ENCODE measurements at places on chromosomes 7 and 10. TPM values are rescaled to one million over a fixed set of nuclear protein-coding genes. Genes with fewer than 3 reads are reported as not detected.

CYP3A4 gene
- 0.35 TPM for total RNA-seq

SPDYE6 gene
- total RNA-seq, result not detected

EIF3A gene
- total RNA-seq, result 117 TPM

DYNC1I1 gene
- total RNA-seq, result 0.08 TPM

DNA sequence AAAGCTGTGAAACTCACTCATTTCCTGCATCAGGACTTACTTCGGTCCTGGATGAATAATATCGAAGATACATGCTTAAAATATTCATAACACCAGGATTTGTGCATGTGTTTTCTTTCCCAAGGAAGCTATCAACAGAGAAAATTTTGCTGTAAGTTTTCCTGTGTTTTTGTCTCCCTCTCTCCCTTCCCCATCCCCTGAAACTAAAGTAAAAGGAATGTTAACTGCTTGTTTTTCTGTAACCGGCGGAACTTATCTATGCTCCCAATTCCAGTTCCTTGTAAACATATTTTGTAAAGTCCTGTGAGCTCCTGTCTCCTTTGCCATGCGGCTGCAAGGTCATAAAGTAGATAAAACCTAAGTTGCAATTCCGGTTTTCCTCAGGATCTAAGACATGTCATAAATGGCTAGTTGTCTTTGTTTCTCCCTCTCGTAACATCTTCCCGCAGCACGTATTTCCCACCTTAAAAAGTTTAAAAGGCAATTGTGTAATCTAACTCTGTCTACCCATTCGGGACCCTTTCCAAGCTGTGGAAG lies 79.0 kb upstream of the POM121L12 start:
- no peaks in the 10 kb centered on the region for H3K4me1 ChIP-seq
- H3K27me3 ChIP-seq, result no peaks in the 10 kb centered on the region
- no peaks in the 10 kb centered on the region for H3K36me3 ChIP-seq
- no peak for DNase-seq
- H3K27ac ChIP-seq, result no peak overlapping the region

DNA sequence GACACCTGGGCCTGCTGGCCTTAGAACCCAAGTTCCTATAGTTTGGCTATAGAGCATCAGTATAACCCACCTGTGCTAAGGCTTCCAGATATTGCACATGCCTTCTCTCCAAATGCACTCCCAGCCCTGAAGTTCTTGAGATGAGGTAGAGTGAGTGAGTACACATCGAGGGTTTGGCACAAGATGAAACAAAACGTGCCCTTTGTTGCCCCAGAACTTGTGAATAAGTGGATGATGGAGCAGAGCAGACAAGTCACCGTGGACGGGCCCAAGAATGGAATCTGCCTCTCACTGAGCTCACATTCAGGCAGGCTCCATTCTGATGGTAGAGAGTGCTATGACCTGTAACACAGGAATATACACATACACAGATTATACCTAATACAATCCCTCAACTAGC lies 73.0 kb upstream of the STK17A start:
- H3K27ac ChIP-seq, result no peak overlapping the region
- no peak overlapping the region for H3K4me3 ChIP-seq
- H3K4me1 ChIP-seq, result peaks cover 50% of the 10 kb centered on the region
- H3K36me3 ChIP-seq, result no peaks in the 10 kb centered on the region
- DNase-seq, result no peak

GRCh38 chr7:6231184-6231583 lies 41.2 kb downstream of the CYTH3 start:
- DNase-seq, result no peak
- peaks cover 4% of the 10 kb centered on the region for H3K27me3 ChIP-seq
- no peak overlapping the region for H3K4me3 ChIP-seq
- H3K4me1 ChIP-seq, result no peaks in the 10 kb centered on the region

- H3K4me1 ChIP-seq, result no peaks in the 10 kb centered on the region
- no peaks in the 10 kb centered on the region for H3K36me3 ChIP-seq
- no peak overlapping the region for H3K4me3 ChIP-seq
- H3K27me3 ChIP-seq, result no peaks in the 10 kb centered on the region
Measured at GRCh38 chr7:114823290-114823689, 98.6 kb upstream of the MDFIC start.

GRCh38 chr7:207418-208129 lies 15.2 kb downstream of the FAM20C start:
- H3K4me1 ChIP-seq, result no peaks in the 10 kb centered on the region
- H3K4me3 ChIP-seq, result no peak overlapping the region
- H3K27me3 ChIP-seq, result no peaks in the 10 kb centered on the region

DNA sequence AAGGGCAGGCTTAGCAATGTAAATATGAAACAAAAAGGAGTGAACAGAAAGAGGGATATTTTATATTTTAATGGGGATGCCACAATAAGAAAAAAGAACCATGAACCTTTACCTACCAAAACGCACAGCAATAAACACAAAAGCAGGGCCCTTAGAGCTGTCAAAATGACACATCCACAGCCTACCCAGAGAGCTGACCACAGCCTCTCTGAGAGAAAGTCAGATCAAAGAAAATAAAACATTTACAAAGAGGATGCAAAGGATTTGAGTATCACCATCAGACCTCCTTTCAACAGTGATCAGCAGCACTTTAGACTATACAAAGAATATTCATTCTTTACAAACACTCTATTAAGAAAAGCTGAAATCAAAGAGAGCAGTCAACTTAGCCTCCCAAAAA lies 52.9 kb downstream of the ERCC6 start:
- H3K27ac ChIP-seq, result no peak overlapping the region
- H3K27me3 ChIP-seq, result no peaks in the 10 kb centered on the region
- H3K4me1 ChIP-seq, result no peaks in the 10 kb centered on the region

GRCh38 chr7:22944510-22944909 lies 69.4 kb downstream of the HYCC1 start:
- H3K4me1 ChIP-seq, result peaks cover 6% of the 10 kb centered on the region
- no peaks in the 10 kb centered on the region for H3K36me3 ChIP-seq

- H3K4me1 ChIP-seq, result no peaks in the 10 kb centered on the region
- H3K4me3 ChIP-seq, result no peak overlapping the region
- DNase-seq, result no peak
- no peak overlapping the region for H3K27ac ChIP-seq
- peaks cover 49% of the 10 kb centered on the region for H3K27me3 ChIP-seq
Measured at GRCh38 chr10:86681722-86682386, 13.5 kb downstream of the LDB3 start.

DNA sequence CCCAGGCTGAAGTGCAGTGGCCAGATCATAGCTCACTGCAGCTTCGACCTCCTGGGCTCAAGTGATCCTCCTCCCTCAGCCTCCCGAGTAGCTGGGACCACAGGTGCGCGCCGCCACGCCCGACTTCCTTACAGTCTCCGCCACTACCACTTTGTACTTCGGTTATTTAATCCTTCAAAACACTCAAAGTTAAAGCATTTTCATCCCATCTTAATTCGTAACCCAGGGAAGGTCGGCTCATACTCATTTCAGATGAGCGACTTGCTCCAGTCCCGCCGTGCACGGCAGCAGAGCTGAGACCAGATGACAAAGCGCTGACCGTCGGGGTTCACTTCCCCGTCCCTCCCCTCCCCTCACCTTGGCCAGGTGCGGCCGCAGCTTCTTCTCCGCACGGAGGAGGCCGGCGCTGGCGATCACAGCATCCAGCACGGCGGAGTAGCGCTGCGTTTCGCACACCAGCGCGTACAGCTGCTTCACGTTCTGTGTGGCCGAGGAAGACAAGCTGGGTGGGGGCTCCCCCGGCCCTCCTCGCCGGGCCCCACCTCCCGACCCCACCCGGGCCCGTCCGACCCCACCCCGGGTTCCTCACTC lies 457 bp downstream of the NSUN5 start:
- H3K36me3 ChIP-seq, result peaks cover 18% of the 10 kb centered on the region
- DNase-seq, result no peak
- no peaks in the 10 kb centered on the region for H3K27me3 ChIP-seq
- H3K4me1 ChIP-seq, result peaks cover 22% of the 10 kb centered on the region
- peak overlapping the region; percentile 78 for H3K4me3 ChIP-seq

DNA sequence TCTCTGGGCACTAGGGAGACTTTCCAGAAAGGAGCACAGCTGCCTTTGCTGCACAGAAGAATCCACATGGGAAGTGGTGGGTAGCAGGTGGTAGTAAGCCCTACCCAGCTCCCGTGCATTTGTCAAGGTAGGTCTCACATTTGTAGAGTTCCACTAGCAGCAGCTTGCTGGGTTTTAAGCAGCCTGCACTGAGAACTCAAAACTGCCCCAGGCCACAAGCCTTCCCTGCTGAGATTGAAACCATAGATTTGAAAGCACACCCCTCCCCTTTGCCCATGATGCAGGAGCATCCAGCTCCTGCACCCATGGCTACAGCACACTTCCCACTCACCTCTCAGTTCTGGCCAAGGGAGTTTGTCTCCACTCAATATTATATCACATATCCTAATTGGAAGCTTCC lies 604.5 kb upstream of the STEAP1 start:
- no peak overlapping the region for H3K4me3 ChIP-seq
- H3K36me3 ChIP-seq, result no peaks in the 10 kb centered on the region
- DNase-seq, result no peak
- no peaks in the 10 kb centered on the region for H3K27me3 ChIP-seq

- peak overlapping the region; percentile 67 for H3K4me3 ChIP-seq
- H3K27ac ChIP-seq, result peak overlapping the region; percentile 60
- H3K4me1 ChIP-seq, result peaks cover 28% of the 10 kb centered on the region
- H3K27me3 ChIP-seq, result no peaks in the 10 kb centered on the region
- peak; percentile 62 for DNase-seq
Measured at GRCh38 chr10:122981066-122981464, 864 bp downstream of the PSTK start.

DNA sequence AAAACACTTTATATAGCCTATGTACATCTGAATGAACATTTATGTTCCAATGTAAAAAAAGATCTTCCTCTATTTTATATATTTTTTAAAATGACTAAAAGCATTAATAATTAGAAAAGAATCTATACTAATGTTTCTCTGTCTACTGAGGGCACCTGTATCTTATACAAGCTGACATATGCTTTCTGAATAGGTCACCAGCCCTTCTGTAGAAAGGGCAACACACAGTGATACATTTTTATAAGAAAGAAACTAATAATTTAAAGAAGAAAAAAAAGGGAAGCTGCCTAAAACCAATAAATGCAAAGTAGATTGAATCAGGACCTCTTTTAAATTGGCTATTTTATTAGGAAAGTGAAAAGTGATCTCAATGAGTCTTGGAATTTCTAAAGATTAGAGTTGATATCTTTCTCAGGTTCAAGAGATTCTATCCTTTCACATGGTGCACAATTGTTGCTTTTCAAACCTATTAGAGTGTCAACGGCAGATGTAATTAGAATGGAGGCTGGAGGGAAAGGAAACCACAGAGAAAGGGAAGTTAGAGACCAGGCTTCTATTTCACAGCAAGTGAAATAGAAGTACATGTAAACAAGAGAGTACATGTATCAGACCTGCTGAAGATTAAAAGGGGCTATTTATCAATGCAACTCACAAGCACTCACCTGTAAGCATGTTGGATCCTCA lies 6.3 kb downstream of the MTPN start:
- no peaks in the 10 kb centered on the region for H3K27me3 ChIP-seq
- H3K4me1 ChIP-seq, result peaks cover 27% of the 10 kb centered on the region
- H3K4me3 ChIP-seq, result no peak overlapping the region
- H3K27ac ChIP-seq, result no peak overlapping the region
- H3K36me3 ChIP-seq, result 0 out of 2 replicates have a peak, but pooled peaks cover 1% of the 10 kb centered on the region

GRCh38 chr10:71233482-71233892 lies 21.1 kb downstream of the UNC5B start:
- no peak overlapping the region for H3K27ac ChIP-seq
- no peak overlapping the region for H3K4me3 ChIP-seq
- H3K4me1 ChIP-seq, result no peaks in the 10 kb centered on the region
- peaks cover 45% of the 10 kb centered on the region for H3K27me3 ChIP-seq
- no peaks in the 10 kb centered on the region for H3K36me3 ChIP-seq
- no peak for DNase-seq

- peaks cover 38% of the 10 kb centered on the region for H3K4me1 ChIP-seq
- no peaks in the 10 kb centered on the region for H3K36me3 ChIP-seq
- no peak overlapping the region for H3K4me3 ChIP-seq
- no peaks in the 10 kb centered on the region for H3K27me3 ChIP-seq
- DNase-seq, result no peak
- no peak overlapping the region for H3K27ac ChIP-seq
Measured at GRCh38 chr10:12050528-12050927, 7.9 kb upstream of the UPF2 start.

GRCh38 chr7:129786825-129787563 lies 165.8 kb downstream of the UBE2H start:
- H3K27me3 ChIP-seq, result peaks cover 16% of the 10 kb centered on the region
- H3K4me1 ChIP-seq, result peaks cover 15% of the 10 kb centered on the region
- no peak overlapping the region for H3K27ac ChIP-seq

DNA sequence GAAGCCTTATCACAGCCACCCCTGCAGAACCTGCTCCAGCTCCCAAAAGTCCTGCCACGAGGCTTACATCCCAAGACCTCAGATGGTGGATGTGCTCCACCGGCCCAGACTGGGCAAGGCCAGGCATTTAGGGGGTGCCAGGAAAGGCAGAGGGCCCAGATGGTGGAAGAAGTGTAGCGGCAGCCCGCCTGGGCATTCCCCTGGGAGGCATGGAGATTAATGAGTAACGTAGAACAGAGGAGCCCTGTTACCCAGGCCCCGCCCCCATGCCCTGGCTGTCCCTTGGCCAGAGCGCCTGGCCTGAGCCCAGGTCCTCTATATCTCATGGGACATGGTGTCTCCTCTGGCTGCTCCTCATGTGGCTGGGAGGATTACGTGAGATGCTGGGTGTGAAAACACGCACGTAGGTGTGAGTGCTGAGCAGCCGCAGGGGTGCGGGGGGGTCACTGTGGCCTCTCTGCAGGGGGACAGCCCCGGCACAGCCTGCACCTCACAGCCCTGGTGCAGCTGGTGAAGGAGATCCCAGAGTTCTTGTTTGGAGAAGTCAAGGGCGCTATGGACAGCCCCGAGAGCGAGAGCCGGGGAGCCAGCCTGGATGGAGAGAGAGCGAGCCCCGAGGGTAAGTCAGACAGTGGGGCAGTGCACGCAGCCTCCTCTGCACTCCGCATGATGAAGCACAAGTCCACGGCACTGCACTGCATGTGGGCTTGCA lies 52.9 kb downstream of the ZNF467 start:
- H3K4me3 ChIP-seq, result no peak overlapping the region
- H3K27ac ChIP-seq, result peak overlapping the region; percentile 21
- H3K27me3 ChIP-seq, result no peaks in the 10 kb centered on the region
- H3K36me3 ChIP-seq, result peaks cover 18% of the 10 kb centered on the region

DNA sequence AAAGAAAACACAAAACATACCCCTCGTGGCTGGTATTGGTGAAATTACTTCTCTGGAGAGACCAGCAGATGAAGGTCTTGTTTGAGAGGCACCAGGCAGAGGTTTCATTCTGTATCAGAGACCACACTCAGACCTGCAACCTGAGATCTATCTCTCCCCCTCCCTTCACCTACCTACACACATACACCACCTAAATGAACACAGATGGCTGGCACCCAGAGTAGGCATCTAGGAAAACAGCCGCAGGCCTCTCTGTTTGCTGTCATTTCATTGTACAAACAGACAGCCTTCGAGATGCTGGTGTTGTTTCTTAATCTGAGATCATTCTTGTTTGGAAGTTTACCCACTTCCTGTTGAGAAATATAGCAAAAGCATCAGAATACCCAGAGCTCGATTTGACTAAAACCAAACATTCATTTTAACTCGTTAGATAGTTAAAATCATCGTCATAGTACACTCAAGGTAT lies 173.9 kb upstream of the SLC25A13 start:
- H3K27me3 ChIP-seq, result no peaks in the 10 kb centered on the region
- no peak for DNase-seq
- H3K4me1 ChIP-seq, result peaks cover 16% of the 10 kb centered on the region

GRCh38 chr7:97868788-97869187 lies 3.4 kb downstream of the ASNS start:
- H3K4me3 ChIP-seq, result no peak overlapping the region
- H3K4me1 ChIP-seq, result peaks cover 37% of the 10 kb centered on the region
- no peak for DNase-seq
- H3K36me3 ChIP-seq, result peaks cover 44% of the 10 kb centered on the region
- no peak overlapping the region for H3K27ac ChIP-seq
- H3K27me3 ChIP-seq, result no peaks in the 10 kb centered on the region

- no peaks in the 10 kb centered on the region for H3K36me3 ChIP-seq
- no peak for DNase-seq
- H3K27me3 ChIP-seq, result no peaks in the 10 kb centered on the region
- no peak overlapping the region for H3K4me3 ChIP-seq
- no peak overlapping the region for H3K27ac ChIP-seq
- H3K4me1 ChIP-seq, result no peaks in the 10 kb centered on the region
Measured at GRCh38 chr7:21972397-21972784, 26.7 kb upstream of the CDCA7L start.

All from HepG2 (cell line).